ENCODE measurements at places on chromosomes 5 and 9.
A peak's percentile ranks its signal among the peaks of the same experiment; 100 is the strongest.

- DNase-seq = no peak
These were observed 49.0 kb upstream of the ATG10 start for GRCh38 chr5:81922854-81923279.

- no peak for DNase-seq
These were observed 201.7 kb upstream of the TARS1 start for GRCh38 chr5:33238826-33239695.

- DNase-seq = no peak
These were observed 35.2 kb upstream of the CSNK1G3 start for GRCh38 chr5:123476731-123477130.

- no peak for DNase-seq
These were observed 227.3 kb upstream of the GLRA1 start for GRCh38 chr5:152151940-152152339.

DNA sequence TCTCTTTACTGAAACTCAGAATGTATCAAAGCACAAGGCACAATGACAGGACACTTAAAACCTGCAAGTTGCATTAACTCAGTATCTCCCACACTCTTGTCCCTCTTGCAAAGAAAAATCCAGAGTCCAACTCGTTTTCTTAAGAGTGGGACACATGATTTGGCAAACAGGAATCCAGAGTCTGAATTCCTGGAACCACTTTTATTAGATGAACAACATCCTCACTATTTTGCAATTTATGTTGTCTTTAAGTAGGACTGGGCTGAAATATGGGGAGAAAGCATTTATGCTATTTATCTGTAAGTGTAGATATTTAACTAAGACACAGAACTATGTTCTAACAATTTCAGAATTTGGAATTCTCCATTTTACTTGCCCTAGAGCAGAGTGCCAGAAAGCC, 69.1 kb downstream of the ABCA1 start:
- DNase-seq = no peak

DNA sequence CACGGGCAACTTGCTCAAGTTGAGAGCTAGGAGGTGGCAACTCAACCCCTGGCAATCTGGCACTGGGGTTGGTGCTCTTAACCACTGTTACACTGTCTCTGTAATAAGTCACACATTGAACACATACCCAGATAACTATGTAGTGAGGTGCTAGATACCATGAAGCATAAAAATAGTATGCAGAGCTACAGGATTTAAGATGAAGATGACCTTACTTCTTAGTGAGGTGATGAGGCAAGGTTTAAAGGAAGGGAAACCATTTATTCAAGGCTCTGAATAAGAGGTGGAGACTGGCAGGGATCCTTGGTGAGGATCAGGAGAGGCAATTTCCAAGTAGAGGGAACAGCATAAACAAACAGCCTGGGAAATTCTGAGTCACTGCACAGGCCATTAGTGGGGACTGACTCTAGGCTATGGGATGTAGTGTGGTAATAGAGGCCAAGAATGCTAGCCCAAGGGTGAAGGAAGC, 67.6 kb upstream of the NR3C1 start:
- no peak for DNase-seq

DNA sequence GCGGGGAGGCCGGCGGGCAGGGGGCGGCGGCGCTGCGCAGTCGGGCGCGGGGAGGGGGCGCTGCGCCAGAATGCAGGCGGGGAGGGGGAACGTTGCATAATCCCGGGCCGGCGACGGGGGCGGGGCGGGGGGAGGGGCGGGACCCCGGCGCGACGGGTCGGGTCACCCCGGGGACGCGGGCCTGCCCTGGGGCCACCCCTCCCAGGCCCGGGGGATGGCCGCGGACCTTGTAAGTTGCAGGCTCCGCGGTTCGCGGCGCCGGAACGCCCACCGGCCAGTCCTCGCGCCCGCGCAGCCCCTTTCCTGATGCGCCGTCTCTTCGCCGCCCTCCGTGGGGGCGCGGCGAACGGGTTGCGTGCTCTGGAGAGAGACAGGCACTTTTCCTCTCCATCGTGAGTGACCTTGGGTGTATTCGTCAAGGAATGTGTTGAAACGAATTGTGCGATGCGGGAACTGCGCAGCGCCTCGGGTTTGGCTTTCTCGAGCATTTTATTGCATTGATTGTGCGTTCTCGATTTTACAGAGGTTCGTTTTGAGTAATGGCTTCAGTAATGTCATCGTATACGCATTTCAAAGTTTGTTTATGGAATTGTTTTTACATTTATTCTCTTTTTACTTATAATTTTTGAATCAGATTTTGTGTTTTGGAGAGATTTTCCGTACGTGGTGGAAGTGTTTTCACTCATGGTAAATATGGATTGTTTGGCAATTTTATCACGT, 802 bp downstream of the SPIN1 start:
- DNase-seq = peak; percentile 9

DNA sequence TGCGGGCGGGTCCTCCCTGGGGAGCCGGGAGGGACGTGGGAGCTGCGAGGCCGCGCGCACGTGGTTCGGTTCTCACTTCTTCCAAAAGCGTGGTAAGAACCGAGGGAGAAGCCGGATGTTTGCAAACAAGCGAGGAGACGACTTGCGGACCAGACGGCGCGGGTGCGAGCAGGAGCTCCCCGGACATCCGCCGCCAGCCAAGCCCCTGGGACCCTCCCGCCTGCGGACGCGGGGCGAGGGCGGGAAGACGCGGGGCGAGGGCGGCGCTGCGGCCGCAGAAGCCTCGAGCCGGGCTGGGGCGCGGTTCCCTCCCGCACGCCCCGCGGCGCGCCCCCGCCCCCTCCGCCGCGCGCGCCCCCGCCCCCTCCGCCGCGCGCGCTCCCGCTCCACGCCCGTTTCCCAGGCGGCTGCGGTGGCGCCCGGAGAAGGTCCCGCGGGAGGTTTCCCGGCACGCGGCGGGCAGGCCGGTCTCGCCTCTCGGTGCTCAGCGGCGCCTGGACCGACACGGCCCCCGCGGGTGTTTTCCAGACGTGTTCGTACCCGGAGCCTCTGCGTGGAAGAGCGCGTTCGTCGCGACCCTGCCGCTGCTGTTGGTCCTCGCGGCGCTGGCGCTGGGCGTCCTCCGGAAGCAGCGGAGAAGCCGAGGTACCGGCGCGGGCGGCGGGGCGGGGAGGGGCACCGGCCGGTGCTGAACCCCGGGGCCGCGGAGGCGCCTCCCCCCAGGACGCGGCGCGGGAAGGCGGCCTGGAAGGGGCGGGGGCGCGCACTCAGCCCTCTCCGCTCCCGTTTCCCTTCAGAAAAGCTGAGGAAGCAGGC, 12.8 kb downstream of the BTNL9 start:
- DNase-seq = no peak

DNA sequence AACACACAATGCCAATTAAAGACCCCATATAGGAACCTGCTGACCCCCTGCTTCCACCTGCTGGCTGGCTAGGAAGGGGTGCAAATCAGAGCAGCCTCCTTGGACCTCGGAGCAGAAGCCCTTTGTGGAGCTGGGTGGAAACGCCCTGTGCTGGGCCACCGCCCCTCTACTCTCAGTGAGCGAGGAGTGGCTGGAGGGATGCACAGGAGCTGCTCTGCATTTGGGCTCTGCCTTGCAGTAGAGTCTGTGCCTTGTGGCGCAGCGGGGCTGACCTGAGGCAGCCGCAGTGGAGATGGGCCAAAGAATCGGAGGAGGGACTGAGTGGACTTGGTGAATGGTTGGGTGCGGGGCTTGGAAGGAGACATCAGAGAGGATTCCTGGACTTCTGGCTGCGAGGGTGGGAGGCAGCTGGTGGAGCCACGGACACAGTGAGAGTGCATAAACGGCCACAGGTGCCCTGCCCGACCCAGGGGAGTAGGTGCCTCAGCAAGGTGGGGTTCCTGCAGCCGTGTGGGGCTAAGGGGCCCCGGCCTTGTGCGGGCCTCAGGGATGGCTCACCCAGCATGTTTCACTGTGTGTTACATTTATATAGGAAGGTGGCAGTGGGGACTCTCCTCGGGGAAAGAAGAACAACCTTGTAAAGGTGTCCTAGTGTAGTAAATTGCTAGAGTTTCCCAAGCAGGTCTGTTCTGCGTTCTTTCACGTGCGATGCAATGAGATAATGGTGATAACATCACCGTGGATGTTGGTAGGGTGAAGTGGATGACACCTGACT, 14.1 kb upstream of the IRX4 start:
- no peak for DNase-seq

DNA sequence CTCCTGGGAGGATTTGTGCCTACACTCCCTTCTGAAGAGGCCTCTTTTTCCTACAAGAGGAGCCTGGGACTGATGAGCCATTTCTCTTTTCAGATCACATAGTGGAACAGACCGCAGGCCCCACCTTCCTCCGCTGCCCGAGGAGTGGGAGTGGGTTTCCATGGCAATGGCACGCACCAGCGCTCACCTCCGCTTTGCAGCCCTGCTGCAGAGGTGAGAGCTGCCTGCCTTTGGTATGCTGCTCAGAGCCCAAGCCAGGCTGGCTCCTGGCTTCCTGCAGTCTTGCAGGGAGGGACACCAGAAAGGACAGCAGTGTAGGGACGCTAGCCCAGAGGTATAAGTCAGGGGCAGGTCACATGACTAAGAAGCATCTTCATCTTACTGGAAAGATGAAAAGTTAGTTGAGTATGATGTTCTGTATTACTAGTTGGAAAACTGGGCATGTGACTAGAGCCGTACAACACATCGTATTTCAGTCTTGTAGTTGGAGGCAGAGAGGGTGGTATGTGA, 12.4 kb downstream of the PTTG1 start:
- no peak for DNase-seq

DNA sequence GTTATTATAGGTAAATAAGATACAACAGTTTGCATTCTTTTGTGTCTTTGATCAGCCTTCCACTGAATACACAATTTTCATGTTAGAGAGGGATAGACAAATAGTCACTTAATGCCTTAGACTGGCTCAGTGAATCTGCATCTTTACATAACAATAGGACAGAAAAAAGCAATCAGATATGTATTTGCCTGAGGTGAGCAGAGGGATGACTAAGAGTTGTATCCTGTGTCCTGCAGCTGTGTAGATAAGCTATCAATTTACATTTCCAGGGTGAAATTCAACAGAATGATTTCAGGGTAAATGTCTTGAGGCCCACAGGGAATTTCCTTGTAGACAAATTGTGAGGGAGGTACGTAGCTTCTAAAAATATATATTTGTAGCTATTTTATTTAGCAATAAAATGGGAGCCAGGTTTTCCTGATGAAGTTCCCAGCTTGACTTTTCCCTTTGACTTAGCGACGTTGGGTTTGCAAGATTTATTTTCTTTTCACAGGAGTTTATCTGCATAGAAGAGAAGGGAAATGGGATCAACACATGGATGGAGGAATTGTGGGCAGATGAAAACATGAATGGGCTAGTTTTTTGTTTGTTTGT, 586.1 kb upstream of the CDH6 start:
- DNase-seq = no peak

GRCh38 chr5:154524859-154525258, 46.8 kb upstream of the HAND1 start:
- no peak for DNase-seq

- no peak for DNase-seq
These were observed 8.5 kb downstream of the NKD2 start for GRCh38 chr5:1017056-1017455.

GRCh38 chr5:43043400-43043756, 3.3 kb upstream of the ANXA2R start:
- no peak for DNase-seq

DNA sequence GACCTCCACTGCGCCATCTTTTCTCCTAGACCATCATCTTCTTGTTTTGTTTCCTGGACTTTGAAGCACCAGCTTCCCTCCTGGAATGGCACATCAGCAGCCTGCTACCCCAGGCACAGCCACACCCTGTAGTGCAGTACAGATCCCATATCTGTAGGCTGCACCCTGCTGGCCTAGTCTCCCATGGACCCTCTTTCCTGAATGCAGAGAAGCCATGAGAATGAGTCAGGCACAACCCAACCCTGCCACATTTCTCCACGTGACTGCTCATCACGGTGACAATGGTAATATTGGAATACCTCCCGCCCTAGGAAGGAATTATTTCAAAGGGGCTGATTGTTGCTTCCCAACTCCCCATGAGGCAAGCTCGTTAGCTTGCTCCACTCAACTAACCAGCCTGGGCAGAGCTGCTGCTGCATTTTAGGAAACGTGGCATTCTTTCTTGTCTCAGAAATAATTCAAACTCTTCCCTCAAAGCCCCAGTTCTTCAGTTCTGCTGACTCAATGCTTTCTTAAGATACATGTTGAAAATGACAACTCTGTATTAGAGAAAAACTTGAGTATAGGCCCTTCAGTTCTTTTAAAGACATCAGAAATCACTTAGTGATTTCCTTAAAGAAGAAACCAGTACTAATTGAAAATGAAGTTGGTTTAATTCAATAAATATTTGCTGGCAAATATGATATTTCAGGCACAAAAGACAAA, 328.1 kb downstream of the MLLT3 start:
- no peak for DNase-seq

DNA sequence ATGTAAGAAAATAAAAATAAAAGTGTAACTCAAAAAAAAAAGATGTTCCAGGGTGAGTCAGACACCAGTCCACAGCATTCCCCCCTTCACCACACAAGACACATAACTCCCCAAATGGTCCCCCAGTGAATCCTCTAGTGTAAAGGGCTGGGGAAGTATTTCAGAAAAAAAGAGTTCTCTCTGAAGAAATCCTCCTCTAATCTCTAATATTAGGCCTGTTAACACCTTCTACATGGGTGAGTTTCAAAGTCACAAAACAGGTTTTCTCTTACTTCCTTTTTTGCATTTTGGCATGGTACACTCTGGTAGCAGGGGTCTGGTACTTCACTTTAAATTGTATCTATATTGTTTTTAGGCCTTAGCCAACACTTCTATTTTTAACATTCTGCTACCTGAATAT, 28.2 kb downstream of the RNF145 start:
- no peak for DNase-seq

DNA sequence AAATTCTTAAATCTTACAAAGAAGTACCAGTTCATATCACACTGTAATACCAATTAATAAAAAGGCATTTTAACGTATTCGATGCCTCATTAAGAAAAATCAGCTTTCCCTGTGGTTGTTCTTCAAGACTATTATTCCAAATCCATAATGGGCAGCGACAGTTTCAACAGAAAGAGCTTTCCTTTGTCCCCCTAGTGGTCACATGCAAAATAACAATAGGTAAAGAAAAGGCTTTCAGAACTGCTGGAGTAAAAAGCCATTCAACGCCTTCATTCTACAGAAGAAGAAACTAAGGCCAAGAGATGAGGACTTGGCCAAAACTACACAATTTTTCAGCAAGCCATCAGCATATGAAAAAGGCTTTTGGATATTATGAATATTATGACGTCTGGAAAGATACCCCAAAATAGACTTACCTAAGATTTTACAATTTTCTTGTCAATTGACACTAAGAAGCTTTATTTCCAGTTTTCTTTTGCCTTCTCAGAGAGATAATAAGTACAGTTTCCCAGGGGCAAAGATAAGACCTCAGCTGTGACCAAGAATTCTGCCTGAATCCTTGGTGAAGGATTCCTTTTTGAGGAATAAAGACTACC, 6.7 kb upstream of the CDH6 start:
- DNase-seq = peak; percentile 4

DNA sequence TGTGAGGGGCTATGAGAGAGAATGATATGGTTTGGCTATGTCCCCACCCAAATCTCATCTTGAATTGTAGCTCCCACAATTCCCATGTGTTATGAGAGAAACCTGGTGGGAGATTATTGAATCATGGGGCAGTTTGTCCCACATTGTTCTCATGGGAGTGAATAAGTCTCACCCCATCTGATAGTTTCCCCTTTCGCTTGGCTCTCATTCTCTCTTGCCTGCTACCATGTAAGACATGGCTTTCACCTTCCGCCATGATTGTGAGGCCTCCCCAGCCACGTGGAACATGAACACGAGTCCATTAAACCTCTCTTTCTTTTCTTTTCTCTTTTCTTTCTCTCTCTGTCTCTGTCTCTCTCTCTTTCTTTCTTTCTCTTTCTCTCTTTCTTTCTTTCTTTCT, 743.4 kb upstream of the CTNND2 start:
- no peak for DNase-seq
